H1 (cell line): ENCODE measurements at places on chromosomes 11 and 22.
A peak's percentile ranks its signal among the peaks of the same experiment; 100 is the strongest.

DNA sequence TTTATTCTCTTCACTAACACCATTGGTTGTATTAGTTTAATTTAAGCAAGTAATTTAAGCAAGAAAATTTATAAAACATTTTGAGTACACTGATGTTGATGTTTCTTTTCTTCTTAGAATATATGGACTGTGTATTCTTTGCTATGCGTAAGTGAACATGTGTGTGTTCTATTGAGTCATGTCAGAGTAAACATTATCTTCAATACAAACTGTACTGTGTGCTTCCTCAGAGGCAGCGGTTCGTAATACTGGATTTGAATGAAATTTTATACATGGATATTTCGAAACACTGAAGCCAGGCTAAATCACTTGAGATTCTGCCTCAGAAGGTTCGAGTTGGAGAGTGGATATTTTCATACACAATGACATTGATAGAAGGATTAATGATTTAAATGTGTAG is 452.6 kb downstream of the LUZP2 start:
- DNase-seq: no peak

DNA sequence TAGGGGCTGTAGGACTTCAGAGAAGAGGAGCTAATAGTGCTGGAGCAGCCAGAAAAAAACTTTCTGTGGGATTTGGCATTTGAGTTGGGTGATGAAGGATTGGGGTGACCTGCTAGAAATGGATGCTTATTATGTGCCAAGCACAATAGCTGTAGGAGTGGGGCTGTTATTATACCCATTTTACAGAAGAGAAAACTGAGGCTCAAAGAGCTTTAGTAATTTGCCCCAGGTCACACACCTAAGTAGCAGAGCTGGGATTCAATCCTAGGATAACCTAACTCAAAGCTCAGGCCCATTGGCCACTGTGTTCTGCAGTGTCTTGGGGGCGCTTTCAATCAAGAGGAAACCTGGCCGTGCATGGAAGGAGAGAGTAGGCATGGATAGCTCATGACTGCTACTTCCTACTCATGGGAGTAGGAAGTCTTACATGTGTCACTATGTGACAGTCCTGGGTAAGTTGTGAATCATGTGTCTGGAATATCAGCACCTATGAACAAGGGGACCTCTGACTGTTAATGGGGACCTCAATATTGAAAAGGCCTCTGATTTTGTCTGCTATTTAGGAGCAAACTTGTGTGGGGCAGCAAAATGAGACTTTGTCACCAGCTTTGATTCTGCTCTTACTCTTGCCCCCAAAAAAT is 6.1 kb upstream of the ELF5 start:
- no peak for DNase-seq

- DNase-seq: no peak
These were observed 32.8 kb downstream of the CELSR1 start for GRCh38 chr22:46504584-46504983.

DNA sequence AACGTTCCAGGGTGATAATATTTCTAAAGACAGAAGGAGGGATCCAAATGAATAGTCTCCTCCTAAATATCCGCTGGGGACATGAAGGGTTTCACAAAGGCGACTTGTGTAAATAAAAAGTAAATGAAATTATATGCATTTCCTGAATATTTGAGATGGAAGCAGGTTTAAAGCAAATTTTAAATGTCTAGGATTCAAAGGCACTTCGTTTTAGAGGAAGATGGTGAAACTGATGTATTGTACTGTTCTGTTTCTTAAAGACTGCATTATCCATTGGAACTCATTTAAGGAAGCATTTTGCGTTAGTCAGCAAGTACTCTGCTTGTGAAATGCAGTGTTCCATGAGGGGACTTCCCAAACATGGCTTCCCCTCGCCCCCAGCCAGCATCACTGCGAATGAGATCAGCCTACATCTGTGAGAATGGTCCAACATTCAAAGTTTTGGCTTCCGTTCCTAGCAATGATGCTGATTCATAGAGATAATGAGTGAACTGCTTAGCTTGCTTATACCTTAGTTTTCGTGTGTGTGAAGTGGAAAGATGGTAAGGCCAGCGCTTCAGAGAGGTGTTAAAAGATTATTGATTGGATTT is 1.5 kb downstream of the RAB39A start:
- peak; percentile 38 for DNase-seq

DNA sequence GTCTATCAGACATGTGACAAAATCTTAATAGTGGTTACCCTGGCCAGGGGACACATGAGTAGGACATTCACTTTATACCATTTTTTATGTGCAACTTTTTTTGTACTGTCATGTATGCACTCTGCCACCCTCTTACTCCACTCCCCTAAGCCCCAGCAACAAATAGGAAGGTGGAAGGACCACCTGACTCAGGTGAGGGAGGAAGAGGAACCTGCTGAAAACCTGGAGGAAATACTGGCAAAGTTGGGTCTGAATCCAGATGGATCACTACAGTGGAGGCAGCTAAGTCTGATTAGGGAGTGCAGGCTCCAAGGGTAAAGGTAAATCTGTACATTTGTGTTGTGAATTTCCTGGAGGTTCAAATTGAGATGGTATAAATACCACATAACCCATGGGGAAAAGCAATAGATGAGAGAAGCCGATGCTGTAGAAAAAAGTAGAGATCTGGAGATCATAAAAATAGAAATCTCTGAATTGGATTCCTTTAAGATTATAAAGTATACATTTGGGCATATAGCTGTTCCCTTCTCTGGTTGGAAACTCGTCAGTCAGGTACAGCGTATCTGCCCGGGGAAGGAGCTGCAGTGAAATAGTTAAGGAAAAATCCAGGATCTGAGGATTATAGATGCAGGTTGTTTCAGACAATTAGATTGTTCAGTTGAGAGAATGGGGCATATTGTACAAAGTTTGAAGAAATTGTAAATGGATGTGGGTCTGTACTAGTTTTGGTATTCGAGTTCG is 52.2 kb upstream of the OR9Q1 start:
- DNase-seq: no peak
